ENCODE measurements at places on chromosomes 2 and 18. TPM values are rescaled to one million over a fixed set of nuclear protein-coding genes. Genes with fewer than 3 reads are reported as not detected.

Gene ALLC
- polyA plus RNA-seq = not detected

Gene MROH2A
- not detected for polyA plus RNA-seq

Gene CCDC148
- polyA plus RNA-seq = 0.64 TPM

Gene CREG2
- 3.8 TPM for polyA plus RNA-seq

Gene GPAT2
- polyA plus RNA-seq = 1.5 TPM

Gene UGT1A3
- not detected for polyA plus RNA-seq

Gene PROKR1
- polyA plus RNA-seq = not detected

Gene RAB10
- 68.7 TPM for polyA plus RNA-seq

Gene TMEM163
- polyA plus RNA-seq = 21.4 TPM

Gene RAPH1
- 7.3 TPM for polyA plus RNA-seq

Gene DPYSL5
- polyA plus RNA-seq = 309 TPM

Gene FSHR
- not detected for polyA plus RNA-seq
